Skin of body (tissue), 3 donors: ENCODE measurements at places on chromosomes 3 and 15. TPM values are rescaled to one million over a fixed set of nuclear protein-coding genes. Genes with fewer than 3 reads are reported as not detected.

Gene HCN4
- total RNA-seq, result 0.10 TPM

Gene CFAP20DC
- 1.3 TPM for total RNA-seq

Gene RAB7A
- total RNA-seq, result 58.6 TPM

Gene COL6A5
- 0.30 TPM for total RNA-seq

Gene CHRFAM7A
- total RNA-seq, result 1.4 TPM

GRCh38 chr3:54349691-54350090 is 227.3 kb downstream of the CACNA2D3 start:
- DNase-seq, result no peak

- DNase-seq, result no peak
These were observed 6.4 kb upstream of the MGA start for GRCh38 chr15:41653760-41654159.

DNA sequence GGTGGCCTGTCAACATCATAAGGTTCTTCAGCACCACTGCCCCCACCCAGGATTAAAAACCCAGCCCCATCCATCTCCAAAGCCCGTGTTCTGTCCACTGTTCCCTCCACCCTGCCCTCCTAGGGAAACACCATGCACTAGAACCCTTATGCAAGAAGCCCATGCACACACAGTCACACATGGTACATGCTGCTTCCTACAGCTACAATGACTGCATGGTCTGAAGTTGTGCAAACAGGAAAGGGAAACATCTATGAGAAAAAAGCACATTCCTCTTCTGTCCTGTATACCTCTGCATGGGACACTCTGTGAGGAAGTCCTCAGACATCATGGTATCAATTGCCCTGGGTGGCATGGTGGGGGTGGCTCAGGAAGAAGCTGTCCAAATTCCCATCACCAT is 108.6 kb upstream of the MRPS22 start:
- DNase-seq, result no peak

DNA sequence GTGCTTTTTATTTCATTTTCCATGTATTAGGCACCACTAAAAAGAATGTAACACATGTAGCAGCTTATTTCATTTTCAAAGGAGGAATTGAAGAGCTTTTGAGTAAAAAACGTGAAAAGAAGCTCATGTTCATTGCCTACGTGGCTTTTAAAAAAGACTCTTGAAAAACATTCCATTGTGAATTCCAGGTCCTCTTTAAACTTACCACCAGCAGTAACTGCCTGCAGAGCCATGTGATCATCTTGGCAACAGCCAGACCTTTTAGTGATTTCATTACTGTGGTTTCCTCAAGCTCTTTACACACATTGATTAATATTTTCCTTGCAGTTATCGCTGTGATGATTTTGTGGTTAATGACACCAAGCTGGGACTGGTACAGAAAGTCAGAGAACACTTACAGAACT is 43.8 kb upstream of the FBXL22 start:
- peak; percentile 81 for DNase-seq

DNA sequence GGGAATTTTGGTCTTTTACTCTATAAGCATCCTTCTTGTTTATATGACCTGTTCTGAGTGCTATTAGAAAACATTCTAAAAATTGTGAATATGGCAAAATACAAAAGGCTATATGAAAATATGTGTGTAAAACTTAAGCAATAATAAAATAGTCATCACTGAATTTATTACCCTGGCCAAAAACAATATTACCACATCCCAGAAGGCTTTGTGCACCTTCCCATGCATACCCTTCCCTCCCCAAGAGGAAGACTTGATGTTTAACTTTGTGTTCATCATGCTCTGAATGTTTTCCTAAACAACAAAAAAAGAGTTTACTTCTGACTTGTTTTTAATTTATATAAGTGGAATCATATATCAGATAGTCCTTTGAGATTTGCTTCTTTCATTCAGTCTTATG is 155.1 kb upstream of the TNIK start:
- DNase-seq, result no peak

GRCh38 chr3:5217824-5218595 is 30.5 kb downstream of the EDEM1 start:
- no peak for DNase-seq

DNA sequence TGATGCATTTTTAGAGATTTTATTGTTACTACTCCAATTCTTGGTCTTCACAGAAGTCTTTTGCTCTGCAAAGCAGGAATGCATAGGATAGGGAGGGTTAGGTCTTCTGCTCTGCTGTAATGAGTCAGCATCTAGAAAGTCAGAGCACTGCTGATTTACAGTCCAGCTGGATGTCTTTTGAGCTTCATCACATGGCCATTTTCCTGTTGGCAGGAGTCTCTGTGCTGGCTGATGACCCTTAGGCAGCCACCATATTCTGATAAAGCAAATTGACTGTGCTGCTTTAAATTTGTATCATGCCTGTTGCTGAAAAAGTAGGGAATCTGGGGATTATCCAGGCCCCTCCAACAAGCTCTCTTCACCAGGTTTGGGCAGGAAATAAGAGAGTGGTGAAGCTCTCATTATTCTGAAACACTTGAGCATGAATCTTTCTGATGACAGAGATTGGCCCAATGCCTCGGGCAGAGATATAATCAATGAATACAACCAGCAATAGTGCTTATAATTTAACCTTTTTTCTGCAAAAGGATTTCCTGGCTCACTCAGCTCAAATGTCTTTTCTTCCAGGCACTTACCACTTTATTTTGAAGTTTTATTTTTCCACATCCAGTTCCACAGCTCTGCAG is 9.7 kb upstream of the CRBN start:
- no peak for DNase-seq

- peak; percentile 34 for DNase-seq
These were observed 228.5 kb downstream of the CHL1 start for GRCh38 chr3:425079-425478.

- no peak for DNase-seq
These were observed 106.0 kb downstream of the THRB start for GRCh38 chr3:24388611-24389010.

GRCh38 chr3:166527325-166527724 is 690.1 kb upstream of the BCHE start:
- no peak for DNase-seq

- no peak for DNase-seq
These were observed 1.3 kb downstream of the GREM1 start for GRCh38 chr15:32718821-32719716.

DNA sequence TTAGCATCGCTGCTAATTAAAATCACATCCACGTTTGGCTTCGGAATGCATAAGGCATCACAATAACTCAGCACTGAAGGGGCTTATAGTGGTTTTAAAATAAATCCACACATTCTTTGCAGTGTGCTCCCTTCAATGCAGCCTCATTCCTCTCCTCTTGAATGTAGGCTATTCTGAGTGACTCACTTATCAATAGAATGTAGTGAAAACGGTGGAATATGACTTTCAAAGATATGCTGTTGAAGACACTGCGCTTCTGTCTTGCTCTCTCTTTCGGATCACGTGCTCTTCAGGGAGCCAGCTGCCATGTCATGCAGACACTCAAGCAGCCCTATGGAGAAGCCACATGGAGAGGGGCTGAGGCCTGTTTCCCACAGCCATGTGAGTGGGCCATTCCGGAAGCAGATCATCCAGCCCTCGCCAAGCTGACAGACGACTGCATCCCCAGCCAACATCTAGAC is 87.4 kb downstream of the CRYGS start:
- no peak for DNase-seq

- DNase-seq, result no peak
These were observed 12.9 kb downstream of the DUOX2 start for GRCh38 chr15:45100884-45101625.

DNA sequence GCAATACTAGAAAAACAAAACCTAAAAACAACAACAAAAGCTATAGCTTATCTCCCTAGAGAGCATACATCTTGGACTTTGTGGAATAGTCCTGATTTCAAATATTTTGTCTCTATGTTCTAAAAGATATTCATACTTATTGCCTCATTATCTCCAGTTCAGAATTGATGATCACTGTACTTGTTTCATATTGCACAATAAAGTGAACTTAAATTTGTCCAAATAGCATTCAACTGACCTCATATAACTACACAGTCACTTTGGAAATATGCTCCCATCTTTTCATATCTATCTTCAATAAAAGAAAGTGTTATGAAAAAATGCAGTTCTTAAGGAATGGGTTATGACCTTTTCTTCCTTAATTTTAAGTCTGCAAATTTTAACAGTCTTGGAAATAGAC is 228.6 kb upstream of the CMC1 start:
- DNase-seq, result no peak

DNA sequence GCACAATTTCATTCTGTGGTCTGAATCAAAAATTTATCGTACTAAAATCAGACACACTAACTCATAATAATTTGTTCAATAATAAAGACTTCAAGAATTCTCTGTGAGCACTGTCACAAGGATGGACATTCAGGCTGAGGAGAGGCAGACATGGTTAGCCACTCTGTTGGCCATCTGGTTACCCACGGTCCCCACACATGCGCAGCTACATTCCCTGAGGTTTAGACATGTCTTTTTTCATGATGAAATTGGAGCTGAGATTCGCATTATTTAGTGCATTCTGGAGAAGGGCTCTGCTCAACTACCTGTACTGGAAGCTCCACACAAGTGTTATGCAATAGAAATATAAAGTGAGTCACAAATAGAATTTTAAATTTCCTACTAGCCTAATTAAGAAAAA is 156.9 kb downstream of the SUCNR1 start:
- DNase-seq, result no peak

GRCh38 chr3:14201940-14202684 is 23.5 kb downstream of the LSM3 start:
- DNase-seq, result no peak

GRCh38 chr3:87797872-87798566 is 260.8 kb downstream of the CGGBP1 start:
- no peak for DNase-seq

GRCh38 chr3:58704745-58705144 is 38.2 kb upstream of the FAM3D start:
- DNase-seq, result no peak

DNA sequence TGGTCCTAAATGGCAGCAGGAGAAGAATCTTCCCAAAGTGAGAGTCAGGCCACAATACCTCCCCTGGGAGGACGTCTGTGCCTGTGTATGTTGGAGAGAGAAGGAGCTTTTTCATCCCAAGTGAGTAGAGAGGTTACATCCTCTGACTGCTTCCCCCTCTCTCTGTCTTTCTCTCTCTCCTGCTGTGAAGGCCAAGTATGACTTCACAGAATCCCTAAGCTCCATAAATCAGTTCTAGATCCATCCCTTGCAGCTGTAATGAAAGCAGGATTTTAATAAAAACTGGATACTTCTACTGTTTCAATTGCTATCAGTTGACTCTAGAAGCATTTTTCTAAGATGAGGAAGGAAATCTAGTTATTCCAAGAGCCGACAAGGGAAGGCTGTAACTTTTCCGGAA is 389.1 kb upstream of the PROK2 start:
- peak; percentile 90 for DNase-seq
